Stimulated activated CD4-positive, alpha-beta T cell treated with anti-CD3 and anti-CD28 coated beads, Interleukin-4, amount 100 ng/mL, for 48 hours (primary cell): ENCODE measurements at places on chromosomes 7 and 10.
A peak's percentile ranks its signal among the peaks of the same experiment; 100 is the strongest.

DNA sequence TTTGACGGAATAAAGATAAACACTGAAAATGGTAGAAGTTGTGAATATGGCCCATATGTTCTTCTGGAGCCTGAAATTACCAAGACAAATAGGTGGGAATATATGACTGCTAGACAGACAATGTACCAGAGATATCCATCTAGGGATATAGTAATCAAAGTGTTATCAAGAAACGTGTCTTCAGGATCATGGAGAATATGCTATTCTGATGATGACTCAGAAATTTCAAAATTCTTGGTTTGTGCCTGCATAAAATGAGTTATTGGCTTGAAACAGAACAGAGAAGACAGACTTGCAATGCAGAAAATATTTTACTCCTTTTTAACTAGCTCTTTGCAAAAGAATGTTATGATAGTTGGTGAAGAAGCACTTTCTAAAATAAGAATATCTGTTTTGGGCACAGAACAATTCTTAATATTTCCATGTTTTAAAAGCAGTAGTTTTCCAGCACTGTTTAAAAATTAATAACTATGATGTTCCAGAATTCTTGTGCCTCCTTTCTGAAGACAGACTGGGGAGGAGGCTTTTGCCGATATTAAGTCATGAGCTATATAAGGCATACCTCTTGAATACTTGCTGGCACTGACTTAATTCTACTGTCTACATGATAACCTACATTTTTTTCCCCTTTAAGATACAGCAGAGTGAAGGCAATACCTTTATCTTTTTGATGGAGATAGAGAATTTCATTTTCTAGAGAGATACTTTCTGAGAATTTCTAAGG, 34.4 kb upstream of the CABCOCO1 start:
- no peak for DNase-seq

DNA sequence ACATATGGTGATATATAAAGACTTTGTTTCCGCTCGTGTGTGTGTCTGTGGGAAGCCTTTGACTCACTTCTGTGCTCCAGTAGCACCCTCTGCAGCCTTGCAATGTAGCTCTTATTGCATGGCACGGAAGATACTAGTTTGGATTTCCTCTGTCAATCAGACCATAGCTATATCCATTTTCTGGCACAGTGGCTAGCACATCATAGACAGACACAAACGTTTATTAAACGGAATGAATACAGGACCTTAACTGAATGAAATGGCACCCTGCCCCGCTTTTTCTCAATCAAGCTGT, 124.0 kb upstream of the PTPN20 start:
- DNase-seq: peak; percentile 4

DNA sequence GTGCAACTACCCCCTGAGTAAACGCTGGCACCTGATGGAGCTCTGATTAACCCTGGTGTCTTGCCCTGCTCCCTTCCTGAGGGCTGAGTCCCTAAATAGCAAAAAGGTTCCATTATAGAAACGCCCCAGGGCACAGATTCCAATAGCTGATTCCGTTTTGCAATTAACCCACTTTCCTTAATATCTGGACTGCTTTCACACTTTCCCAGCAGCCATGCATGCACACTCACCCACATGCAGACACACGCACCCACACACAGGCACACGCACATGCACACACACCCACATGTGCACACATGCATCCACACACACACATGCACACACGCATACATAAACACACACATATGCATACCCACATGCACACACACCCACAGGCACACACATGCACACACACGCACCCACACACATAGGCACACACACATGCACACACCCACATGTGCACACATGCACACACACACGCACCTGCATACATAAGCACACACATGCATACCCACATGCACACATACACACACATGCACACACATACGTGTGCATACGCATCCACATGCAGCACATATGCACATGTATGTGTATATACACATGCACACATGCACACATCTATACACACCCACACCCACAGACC, 129.3 kb downstream of the PAXIP1 start:
- no peak for DNase-seq

DNA sequence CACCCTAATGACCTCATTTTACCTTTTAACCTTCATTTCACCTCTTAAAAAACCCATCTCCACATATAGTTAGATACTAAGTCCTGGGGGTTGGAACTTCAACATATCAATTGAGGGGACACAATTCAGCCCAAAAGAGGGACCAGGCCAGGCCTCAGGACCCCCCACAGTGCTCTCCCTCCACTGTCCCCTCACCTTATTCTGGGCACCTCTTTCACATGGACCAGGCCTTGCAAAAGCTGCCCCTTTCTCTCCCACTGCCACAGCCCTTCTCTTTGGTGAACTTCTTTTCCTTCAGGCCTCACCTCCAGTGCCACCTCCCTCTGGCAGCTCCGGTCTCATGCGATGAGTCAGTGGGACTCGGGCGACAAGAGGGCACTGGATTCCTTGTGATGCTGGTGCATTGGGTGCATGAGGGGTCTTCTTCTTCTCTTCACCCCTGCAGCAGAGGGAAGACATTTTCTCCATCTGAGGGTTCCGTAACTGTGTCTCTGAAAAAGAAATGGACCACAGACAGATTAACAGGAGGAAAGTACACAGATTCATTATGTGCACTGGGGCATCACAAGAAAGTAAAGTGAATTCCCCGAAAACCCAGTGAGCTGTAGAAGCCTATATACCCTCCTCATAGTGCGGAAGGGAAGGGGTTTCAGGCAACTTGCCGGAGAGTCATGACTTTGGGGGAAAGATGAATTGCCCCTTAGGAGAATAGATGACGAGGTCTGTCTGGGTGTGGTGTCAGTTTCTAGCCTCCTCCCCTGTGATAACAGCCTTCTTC, 288.7 kb upstream of the IGFBP3 start:
- no peak for DNase-seq

- DNase-seq: no peak
These were observed 29.2 kb upstream of the PPP2R2D start for GRCh38 chr10:131871673-131872005.

DNA sequence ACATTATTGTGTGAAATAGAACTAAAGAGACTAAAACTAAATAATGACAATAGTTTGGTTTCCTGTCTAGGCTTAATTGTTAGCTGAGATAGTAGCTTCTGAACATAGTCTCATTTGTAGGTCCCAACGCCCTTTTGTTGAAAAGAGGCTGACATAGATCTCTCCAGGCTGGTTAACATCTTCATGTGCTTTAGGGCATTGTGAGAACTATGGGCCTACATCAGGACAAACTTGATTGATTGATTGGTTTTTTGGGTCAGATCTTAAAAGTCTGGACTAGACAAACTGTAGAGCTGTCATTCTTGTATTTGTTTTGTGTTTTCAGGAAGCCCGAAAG, 869 bp downstream of the CHCHD1 start:
- no peak for DNase-seq

DNA sequence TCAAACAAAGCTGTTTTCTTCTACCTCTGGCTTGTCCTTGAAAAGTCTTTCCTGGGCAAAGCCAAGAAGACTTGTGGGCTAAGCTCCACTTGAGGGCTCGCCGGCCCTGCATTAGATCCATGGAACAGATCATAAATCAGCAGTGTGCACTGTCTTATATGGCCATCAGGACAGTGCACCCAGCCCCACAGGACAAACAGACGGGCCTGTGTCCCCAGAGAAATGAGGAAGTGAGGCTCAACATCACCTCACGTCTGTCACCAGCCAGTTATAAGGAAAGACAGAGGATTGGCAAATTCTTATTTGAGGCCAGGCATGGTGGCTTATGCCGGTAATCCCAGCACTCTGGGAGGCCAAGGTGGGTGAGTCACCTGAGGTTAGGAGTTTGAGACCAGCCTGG, 12.3 kb upstream of the IFT22 start:
- no peak for DNase-seq

GRCh38 chr7:147472556-147472955, 1118.0 kb upstream of the C7orf33 start:
- DNase-seq: no peak

GRCh38 chr10:97608991-97609561, 19.6 kb downstream of the C10orf62 start:
- DNase-seq: no peak

DNA sequence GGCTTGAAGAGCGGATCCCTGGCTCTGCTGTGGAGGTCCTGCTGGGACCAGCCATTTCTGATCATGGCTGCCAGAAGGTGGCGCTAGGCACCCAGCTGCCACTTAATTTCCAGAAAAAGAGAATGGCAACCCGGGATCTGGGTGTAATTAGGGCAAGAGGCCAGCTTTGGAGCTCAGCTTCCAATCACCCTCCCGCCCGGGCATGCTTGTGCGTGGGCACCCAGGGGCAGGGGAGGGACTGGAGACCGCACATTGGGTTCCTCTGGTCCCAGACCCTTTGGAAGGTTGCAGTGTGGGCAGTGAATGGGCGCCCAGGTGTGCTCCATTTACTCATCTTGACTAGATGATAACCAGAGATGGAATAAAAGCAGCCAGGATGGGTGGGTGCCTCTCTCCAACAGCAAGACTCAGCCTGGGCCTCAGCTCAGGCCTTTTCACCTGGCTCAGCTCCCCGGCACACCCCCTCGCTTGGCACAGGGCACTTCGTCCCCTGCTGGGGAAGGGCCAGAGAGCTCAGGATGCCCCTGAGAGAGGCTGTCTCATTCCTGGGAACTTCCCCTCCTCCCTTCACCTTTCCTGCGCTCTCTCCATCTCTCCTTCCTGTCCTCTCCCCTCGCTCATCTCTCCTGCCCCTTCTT, 14.7 kb downstream of the FAM241B start:
- DNase-seq: peak; percentile 40

DNA sequence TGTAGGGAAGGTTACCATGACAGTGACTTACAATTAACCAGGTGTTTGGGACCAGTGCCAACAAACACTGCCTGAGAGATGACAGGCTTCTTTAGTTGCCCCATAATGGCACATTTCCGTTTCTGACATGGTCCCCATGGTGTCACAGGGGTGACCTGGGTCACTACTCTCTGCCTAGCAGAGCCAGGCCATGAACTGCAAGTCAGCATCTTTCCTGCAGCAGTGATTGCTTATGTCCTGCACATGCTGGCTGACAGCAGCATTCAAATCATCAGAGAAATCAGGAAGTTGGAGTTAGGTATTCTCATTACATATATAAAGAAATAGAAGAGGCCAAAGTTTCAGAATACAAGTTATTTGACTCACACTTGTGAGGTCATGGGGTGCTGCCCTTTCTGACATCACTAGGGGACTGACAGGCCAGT, 47.1 kb upstream of the ZNRF2 start:
- DNase-seq: no peak

- no peak for DNase-seq
These were observed at the start of gene GCK for GRCh38 chr7:44189286-44189992. GCK (minus strand) TSS chr7:44189439; CDS start chr7:44188953, 486 bp downstream.

DNA sequence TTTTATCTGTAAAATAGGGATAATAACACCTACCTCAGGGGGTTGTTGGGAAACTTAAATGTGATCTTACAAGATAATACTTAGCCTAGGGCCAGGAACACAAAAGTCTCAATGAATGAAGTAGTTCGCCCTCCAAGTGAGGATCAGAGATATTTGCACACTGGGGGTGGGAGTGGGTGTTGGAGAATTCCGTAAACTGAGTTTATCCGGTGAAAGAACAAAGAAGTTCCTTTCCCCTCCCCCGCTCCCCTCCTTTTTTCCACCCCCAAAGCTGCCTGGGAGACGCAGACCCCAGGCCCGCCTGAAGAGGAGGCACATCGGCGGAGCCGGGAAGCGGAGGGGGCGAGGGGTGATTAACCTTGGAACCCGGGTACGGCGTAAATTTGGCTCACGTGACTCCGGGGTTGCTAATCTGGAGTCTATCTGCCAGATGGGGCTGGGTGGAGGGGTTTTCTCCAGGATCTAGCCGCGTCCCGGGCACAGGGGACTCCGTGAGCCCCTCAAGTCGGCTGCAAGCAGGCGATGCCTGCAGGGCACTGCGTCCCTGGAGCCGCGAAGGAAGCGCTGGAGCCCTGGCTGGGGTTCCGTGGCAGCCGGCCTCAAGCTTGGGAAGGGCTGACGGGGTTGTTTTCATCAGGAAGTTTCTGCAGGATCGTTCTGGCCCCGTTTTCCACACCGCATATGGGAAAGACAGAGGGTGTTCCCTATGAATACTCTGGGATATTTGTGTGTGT, 1.4 kb upstream of the PODXL start:
- DNase-seq: no peak
